ENCODE measurements at places on chromosomes 5 and 9.

- DNase-seq = no peak
Measured at GRCh38 chr9:21862871-21863270, 60.4 kb downstream of the MTAP start.

DNA sequence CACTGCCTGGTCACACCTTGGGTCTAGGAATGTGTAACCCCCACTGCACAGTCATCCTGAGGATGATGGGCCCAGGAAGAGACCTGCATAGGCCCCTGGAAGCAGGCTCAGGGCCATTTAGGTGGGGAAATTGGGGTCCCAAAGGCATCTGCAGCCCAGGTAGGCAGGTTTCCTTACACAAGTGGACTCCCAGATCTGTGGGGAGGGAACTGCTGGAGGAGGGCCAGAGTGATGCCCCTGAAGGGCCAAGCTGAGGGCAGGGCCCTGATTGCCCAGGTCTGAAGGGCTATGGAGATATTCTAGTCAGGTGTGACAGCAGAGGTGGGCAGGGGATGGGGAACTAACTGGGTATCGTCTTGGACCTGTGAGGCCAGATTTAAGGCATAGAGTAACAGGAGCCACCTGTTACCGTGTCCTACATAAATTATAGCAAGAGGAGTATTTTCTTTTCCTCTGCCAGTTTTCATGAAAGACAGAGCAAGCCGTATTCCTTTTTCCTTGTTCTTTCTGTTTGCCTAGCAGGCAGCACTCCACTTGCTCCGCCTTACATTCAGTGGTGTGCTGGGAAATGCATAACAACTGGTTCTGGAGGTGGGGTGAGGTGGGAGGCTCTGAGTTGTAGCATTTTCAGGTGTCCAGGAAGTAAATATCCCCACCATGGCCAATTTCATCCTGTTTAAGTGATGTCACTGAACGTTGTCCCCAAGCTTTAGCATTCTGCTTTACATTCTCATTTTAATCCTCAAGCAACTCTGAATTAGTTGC lies 41.3 kb downstream of the PPARGC1B start:
- no peak for DNase-seq

DNA sequence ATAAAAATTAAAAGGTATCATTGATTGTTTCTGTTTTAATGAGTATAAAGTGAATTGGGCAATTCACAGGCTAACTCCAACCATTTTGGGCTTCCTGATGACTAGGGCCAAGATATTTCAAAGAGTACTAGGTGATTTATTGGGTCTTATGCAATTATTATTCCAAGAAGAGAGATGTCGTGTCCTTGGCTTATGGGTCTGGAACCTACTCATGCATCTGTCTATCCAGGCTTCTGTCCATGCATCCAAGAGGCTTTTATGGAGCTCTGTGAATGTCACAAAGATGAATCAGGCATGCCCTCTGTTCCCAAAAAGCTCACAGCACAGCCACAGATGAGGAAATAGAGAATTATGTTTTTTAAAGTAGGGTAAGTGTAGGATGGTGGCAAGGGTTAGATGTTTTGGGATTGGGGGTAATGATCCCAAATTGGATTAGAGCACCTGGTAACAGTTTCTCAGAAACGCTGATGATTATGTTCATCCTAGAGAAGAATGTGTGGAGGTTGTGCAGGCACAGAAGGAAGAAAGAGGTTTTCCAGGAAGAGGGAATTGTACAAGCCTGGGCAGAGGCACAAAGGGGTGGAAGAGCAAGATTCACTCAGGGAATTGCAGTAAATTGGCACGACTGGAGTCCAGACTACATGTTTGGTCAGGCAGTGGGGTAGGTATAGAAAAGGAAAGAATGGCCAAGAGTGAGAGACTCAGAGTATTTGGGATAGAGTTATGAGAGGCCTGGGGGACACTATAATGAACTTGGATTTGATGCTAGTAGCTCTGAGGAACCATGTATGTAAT lies 83.0 kb upstream of the TNC start:
- no peak for DNase-seq

GRCh38 chr9:68998385-68998784 lies 15.5 kb downstream of the PRKACG start:
- DNase-seq = no peak

DNA sequence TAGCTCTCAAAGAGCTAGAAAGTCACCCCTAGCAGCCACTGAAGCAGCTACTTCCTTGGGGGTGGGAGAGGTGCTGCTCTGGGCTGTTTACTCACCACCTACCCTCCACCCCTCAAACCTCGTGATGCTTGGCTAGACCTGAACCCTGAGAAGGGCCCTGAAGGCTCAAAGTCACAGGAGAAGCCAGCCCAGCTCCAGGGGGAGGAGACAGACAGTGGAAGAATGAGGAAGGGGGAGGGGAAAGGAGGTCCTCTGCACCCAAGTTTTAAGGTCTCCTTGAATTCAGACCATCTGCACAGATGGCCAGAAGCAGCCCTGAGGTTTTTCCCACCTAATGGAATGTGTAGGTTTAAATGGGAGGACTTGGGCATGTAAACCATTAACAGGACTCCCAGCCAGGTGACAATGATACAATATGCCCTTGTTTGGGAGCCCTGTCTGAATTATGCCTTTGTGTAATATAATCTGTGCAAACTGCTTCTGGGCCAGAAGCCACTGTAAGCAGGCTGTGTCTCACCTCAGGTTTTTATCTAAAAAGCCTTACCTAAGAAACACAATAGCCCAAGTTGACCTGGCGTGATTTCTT lies 180.5 kb downstream of the PIK3R1 start:
- DNase-seq = no peak

GRCh38 chr9:1007312-1007711 lies 30.9 kb downstream of the DMRT3 start:
- no peak for DNase-seq

DNA sequence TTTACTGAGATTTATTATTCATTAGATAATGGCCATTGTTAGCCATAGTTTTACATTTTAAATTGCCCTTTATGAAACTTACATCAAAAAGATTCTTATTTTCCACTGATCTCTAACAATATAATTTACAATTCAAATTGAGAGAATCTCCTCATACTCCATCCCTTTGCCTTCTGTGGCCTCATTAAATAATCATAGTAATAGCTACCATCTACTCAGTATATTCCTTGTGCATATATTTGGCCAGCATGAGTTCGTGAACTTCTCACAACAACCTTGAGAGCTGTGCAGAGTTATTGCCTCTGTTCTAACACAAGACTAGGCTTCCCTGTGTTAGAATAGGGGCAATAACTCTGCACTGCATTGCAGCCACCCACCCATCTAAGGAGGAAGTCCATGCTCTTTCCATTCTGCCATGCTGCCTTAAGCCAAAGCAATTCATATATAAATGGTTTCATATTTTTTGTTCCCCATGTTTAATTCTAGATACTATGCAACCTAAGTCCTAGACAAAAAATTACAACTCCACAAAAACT lies 99.1 kb downstream of the ADAMTSL1 start:
- DNase-seq = no peak

DNA sequence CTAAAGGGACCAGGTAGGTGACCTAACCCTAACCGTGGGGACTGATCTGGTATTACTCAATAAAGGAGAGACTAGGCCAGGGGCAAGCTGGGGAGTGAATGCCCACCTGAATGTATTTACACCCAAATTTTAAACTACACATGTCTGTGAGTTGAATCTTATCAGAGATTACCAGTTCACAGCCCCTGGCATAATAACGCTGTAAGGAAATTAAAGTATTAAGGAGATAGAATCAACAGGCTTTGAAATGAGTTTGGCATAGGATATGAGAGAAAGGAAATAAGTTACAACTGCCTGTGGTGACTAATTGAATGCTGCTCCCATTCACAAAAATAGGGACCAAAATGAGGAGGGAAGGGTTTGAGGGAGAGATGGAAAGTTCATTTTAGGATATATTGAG lies 593.3 kb downstream of the CSNK1G3 start:
- DNase-seq = no peak

DNA sequence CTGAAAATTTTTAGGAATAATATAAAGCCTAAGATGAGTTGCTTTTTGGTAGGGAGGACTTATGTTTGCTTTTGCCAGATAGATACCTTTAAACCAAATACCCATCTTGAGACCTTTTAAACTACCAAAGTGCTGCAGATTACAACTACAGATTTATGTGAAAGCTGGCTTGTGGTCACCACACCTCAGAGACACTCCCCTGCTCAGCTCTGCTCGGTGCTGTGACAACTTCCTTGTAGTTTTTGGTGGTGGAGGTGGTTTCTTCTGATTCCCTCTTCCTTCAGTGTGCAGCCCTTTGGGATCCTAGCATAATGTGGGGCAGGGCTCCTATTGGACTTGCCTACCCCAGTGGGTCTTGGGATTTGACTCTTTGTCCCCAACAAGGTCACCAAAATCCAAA lies 29.2 kb downstream of the GARNL3 start:
- no peak for DNase-seq

- DNase-seq = no peak
Measured at GRCh38 chr9:23555851-23556250, 270.2 kb downstream of the ELAVL2 start.

- no peak for DNase-seq
Measured at GRCh38 chr9:21402386-21403251, 6.3 kb upstream of the IFNA8 start.

GRCh38 chr5:149386166-149386565 lies 7.1 kb upstream of the IL17B start:
- DNase-seq = no peak

DNA sequence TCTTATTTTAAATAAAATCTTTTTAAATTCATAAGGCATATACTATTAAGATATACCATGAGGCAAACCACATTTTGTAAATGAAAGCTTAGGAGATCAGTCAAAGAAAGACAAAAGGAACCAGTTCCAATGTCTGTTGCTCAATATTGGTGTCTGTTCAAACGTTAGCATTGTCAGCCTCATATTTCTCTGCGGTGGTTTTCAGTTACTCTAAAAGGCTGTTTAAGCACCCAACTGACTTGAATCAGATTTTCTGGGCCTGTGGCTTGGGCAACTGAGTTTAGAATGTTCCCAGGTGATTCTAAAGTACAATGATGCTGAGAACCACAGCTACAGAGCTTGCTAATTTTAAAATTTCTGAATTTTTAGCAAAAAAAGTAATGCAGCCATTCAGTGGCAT lies 166.3 kb upstream of the KIF2A start:
- DNase-seq = no peak

DNA sequence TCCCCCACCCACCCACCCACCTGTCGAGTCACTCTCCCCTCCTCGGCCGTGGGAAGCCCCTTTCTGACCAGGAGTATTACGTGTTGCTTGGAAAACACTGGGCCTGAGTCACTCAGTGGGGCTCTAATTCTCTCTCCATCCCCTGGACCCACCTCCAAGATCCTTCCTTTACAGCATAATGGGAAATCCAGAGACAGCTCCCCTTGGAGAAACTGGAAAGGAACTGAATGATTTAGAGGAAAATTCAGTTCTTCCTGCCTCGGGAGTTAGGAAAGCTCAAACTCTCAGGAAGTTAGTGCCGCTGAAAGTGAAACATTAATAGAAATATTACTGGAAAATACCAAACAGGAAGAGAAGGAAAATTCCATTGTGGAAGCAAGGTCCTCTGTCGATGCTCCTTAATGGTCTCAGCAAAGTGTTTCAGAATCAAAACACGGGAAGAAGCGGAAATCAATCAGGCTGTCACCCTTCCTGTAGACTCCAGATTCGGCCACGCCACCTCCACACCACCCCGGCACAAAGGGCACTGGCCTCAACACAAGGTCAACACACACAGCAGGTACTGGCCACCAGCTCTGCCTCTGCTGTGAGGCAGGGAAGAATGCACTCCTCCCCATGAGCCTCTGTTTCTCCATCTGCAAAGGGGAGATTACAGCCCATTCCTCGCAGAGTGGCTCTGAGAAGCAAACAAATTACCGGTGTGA lies 9.6 kb downstream of the SHB start:
- DNase-seq = no peak

- no peak for DNase-seq
Measured at GRCh38 chr5:174284873-174285272, 239.4 kb downstream of the NSG2 start.

DNA sequence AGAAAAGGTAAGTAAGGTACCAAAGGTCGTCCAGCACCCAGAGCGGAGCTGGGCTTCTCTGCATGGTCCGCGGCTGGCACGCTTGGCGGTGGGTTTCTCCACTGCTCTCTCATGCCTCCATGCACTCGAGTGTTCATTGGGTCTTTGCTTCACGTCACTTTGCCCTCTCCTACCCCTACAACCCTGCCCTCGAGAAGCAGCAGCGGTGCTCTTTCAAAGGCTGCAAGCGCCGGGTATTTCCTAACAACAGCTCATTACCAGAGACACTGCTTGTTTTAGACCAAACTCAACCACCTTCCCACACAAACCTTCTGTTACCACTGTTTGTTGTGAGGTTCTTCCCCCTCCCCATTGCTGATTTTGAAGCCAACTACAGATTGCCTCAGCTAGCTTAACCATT lies 21.5 kb upstream of the ZBTB34 start:
- DNase-seq = no peak

DNA sequence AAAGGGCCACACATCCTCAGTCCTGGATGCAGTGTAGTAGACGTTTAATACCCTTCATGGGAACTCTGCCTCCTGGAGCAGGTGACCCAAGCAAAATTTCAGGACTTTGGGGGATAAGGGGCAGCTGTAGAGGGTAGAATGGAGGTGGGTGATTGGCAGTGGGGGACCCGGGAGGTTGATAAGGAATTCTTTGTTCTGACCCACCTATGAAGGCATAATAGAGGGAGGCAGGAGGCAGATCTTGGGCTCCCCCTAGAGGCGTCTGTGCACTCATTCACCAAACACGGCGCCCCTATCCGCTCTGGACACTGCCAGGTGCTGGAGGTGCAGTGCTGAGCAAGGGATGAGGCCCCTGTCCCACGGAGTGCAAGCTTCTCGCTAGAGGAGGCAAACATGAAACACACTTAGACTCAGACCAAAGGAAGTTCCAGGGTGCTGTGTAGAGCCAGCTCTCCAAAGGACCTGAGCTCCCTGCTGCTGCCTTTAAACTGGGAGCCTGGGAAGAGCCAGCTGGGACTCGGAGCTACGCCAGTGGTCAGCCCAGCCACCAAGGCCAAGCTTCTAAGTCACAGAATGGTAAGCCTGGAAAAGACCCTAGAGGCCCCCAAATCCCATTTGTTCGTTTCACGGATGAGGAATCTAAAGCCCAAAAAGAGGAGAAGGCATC lies 7.7 kb downstream of the IL17B start:
- DNase-seq = no peak

GRCh38 chr9:21244836-21245235 lies 5.0 kb upstream of the IFNA14 start:
- DNase-seq = no peak

DNA sequence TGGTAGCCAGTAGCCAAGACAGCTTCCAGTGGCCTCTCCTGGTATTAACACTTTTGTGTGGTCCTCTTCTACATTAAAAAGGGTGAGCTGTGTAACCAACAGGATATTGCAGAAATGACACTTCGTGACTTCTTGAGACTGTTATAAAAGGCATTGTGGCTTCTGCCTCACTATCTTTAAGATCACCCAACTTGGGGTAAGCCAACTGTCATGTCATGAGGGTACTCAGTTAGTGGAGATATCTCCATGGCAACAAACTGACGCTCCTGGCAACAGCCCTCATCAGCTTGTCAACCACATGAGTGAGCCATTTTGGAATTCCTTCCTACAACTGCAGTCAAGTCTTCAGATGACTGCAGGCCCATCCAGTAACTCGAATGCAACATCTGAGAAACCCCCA lies 121.7 kb downstream of the DEPDC1B start:
- DNase-seq = no peak

GRCh38 chr5:59328709-59329296 lies 564.7 kb downstream of the PDE4D start:
- peak; percentile 91 for DNase-seq

- no peak for DNase-seq
Measured at GRCh38 chr5:140020601-140021177, 22.4 kb downstream of the NRG2 start.

GRCh38 chr9:125932746-125933455 lies 185.7 kb downstream of the PBX3 start:
- DNase-seq = no peak
